ENCODE measurements at places on chromosomes 6 and 20.

DNA sequence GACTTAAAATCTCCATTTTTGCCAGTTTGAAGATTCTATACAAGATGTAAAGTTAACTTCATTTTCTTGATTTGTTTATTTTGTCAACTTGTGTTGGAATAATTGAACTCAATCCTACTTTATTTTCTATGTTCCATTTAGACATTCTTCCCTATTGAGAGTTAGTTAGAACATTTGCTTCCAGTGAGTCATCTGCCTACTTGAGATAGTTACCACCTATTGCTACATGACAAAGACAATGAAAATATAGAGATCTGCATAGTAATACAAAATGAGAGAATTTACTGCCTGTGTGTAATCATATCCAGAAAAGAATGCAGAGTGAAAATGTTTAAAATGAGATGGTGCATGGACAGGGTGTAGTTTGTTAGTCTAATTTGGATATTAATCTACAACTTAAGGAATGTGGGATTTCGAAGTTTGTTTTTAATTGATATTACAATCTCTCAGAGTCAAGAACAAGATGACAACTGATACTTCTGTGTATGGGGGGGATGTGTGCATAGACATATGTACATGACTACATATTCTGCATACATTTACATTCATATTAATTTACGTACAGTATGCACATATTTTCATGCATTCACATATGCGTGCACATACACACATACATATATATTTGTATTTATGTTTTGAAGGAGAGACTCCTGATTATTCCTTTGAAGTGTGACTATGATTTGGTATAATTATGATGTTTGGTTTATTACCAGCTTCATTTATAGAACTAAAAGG is 420.1 kb downstream of the NKAIN2 start:
- no peak for DNase-seq

GRCh38 chr6:76026101-76026500 is 46.4 kb downstream of the IMPG1 start:
- DNase-seq = no peak

DNA sequence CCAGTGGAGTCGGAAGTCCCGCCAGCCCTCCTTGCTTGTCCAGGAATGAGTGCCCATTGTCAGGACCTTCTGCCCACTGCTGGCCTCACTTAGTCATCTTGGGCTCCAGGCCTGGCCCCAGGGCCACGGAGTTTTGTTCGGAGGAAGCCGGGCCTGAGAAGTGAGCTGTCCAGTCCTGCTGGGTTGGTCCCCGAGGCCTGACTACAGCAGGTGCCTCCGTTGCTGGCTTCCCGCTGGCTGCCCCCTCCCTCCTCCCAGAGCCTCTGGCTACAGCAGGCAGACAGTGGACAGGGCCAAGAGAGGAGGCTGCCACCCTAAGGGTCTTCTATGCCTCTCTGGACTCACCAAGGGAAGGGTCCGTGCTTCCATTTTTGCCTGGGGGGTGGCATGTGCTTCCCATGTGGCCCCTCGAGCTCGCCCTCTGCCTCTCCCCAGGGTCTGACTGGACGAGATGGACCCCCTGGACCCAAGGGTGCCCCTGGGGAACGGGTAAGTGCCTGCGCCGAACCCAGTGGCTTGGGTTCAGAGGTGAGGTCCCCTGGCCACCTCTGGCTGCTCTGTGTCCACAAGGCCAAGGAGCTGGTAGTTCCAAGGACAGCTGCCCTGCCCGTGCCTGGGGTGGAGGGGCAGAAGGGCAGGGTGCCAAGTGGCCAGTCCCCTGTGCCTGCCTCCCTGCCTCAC is 2.8 kb downstream of the COL9A3 start:
- DNase-seq = no peak

DNA sequence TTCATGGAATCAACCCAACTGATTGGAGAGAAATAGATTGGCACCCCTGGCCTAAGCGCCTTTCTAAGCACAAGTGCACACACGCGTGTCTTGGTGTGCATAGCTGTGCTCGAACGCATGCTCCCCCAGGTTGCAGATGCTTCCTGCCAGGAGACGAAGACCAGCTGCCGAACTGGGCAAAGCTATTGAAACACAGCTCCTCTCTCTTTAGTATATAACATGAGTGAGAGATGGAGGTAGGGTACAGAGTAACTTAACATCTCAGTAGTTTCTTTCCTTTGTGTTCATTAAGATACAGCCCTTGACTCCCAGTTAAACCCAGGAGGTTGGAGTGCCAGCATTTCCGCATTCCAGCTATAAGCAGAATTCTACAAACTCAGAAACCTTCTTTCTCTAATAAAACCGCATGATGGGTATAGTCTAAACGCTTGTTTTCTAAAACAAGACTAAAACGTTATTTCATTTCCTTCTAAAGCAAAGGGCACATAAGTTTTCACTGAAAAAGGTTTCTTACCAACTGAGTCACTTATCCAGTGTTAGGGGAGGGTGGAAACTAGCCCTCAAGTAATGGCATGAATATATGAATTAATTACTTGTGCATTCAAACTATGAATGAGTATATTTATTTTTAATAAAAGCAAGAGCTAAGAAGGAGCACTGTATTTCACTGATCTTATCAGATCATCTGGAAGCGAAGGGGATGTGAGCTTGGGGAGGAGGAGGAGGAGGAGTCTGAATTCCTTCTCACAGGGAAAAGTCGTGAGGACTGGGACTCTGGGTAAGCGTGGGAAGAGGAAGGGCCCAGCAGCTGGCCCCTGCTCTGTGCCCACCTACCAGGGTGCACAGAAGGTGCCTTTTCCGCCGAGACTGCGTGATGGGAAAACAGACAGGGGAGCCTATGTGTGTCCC is 179.2 kb downstream of the TMEM242 start:
- no peak for DNase-seq

DNA sequence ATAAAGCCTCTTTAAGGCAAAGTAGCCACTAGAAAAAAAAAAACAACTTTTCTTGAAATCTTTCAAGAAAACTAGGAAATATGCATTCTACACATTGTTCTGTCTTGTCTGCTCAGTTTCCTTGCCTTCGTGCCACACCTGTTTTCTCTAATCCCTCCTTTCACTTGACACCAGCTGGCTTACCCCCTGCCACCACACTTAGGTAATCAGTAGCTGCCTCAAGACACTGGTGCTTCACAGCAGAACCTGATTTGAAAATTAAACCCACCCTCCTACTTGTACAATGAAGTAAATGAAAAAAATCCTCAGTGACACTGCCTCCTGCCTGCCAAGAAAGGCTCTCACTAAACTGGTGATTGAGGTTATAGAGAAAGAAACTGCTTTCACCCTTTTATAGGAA is 45.8 kb upstream of the SCML4 start:
- DNase-seq = no peak

DNA sequence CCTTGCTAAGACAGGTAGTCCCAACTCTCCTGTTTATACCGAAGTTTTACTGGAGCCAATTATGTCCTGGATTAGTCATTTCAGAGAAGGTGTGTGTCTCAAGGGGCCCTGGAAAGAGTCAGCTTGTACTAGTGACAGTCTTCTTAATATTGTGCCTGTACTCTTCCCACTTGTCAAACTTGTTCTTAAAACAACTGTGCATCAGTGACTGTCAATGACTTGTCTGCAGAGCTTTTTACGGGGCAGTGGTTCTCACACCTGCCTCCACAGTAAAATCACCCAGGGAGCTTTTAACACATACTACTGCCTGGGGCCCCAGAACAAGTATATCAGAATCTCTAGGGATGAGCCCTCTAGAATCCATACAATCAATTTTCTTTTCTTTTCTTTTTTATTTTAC is 28.4 kb upstream of the GLP1R start:
- no peak for DNase-seq

GRCh38 chr6:25727028-25727427 is 27.5 kb upstream of the SLC17A4 start:
- no peak for DNase-seq

DNA sequence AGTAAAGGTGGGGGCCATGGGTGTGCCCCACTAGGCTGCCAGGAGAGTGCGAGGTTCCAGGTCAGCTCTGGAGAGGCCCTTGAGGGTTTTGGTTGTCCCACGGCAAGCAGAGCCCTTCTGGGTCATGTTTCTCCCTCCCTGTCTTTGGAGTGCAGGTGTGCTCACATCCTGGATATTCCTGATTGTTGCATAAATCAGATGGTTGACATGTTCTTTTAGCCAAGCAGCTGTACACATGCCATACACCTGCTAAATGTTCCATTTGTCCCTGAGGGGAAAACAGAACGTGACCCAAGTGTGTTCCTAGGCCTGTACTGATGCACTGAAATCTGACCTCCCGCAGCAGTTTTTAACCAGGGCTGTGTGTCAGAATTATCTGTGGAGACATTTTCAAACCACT is 77.5 kb upstream of the BEND3 start:
- DNase-seq = no peak

GRCh38 chr6:28215425-28215824 is 9.7 kb upstream of the ZSCAN9 start:
- no peak for DNase-seq

DNA sequence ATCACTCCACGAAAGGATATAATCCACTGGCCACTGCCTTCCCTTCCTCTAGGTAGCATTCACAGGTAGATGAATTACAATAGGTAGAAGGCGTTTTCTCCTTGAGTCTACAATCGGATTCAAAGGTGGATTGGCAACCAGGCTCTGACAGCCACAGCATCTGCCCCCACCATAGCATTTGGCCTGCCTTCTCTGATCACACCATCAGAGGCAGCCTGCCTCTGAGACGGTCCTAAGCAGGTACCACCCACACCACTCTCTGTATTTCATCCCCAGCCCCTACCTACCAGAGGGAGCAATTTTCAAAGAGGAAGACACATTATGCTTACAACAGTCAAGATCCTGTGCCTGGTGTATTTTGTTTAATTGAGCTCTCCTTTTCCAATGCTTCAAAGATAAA is 210.5 kb upstream of the SPTLC3 start:
- DNase-seq = no peak

DNA sequence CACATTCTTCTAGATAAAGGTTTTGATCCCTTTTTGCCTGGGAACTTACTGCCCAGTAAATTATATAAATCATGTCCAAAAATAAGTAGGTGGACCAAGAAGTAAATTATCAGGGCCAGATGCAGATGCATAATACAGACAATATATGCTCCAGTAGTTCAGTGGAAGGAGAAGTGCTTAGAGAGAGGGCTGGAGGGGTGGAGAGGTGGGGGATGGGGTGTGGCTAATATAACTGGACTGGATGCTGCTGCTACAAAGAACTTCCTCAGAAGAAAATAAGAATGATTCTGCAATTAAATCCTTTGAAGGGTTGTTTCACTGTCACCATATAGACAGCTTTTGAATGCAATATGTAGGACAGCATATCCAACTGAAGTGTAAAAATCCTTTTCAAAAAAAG is 14.8 kb upstream of the TFAP2D start:
- no peak for DNase-seq

DNA sequence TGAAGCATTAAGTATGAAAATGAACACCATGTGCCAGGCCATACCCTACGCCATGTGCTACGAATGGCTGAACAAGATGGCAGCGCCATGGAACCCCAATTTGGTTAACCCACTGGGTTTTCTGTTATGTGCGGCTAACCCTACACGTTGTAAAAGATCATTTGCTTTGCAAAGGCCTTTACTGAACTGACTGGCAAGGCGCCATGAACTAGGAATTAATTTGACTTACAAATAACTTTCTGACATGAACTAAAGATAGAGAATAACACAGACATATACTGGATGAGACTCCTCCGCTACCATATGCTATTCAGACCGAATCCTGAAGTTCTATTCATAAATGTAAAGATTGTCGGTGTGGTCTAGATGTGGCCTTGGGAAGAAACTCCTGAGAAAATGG is 3.9 kb downstream of the CNKSR3 start:
- DNase-seq = no peak

GRCh38 chr6:86529635-86530034 is 407.7 kb upstream of the HTR1E start:
- no peak for DNase-seq

DNA sequence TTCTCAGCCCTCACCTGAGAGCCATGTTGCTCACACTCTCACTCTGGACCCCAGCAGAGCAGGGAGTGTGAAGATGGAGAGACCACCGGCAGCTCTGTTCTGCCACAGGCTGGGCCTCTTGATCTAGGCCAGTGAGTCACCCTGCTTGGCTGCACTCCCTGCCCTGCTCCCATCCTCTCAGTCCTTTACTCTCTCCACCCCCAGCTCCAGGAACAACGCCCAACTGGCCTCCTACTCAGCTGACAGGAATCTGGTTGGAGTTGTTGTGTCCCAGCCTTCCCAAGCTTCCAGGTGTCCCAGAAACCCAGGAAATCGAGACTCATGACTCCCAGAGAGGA is at the start of gene PSORS1C1:
TSS of gene PSORS1C1 (plus strand) at position 260 of the 338 bp plus-strand sequence. CDS start 14,833 bp downstream, outside the sequence.
- DNase-seq = no peak

DNA sequence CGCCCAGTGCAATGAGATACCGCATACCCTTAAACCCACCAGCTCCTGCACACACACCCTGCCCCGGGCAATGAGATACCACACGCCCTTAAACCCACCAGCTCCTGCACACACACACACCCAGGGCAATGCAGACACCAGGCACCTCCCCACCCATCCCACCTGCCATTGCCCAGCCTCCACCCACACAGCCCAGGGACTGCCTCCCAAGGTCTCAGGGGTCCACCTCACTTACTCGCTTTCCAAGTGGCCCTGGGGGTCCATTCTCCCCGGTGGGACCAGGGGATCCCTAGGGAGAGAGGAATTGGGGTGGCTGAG is 24.0 kb downstream of the COL11A2 start:
- DNase-seq = no peak

GRCh38 chr6:158905277-158905676 is 86.1 kb upstream of the EZR start:
- no peak for DNase-seq

GRCh38 chr6:82270881-82271635 is 23.5 kb upstream of the IBTK start:
- DNase-seq = no peak

DNA sequence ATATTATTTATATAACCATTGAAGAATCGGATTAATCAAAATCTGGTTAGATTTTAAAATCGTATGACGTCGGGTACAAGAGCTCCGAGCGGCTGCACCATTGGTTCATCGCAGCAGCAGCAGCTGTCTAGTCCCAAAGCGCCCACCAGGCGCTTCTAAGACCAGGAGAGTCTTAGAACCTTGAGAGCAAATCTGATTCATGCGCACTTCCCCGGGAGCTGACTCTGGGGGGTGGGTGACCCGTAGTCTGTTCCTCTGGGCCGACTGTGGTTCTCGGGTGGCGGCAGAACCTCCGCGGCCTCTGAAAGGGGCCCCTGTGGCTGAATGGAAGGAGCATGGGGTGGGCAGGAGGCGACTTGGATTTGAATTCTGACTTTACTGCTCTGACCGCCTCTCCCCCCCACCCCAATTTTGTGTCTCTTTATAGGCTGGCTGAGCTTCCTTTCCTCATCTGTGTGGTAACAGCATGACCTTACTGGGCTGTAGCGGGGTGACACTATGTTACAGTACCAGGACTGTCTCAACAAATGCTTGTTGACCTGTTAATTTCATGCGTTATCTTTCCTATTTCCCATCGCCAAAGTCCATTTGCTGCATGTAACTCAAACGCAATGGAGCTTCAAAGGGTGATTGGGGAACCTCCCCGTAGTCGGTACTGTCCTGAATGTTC is 119.7 kb downstream of the RTN4IP1 start:
- DNase-seq = no peak

- DNase-seq = no peak
Observed at GRCh38 chr6:91633374-91634111, 1046.7 kb upstream of the MAP3K7 start.

Measured in activated CD4-positive, alpha-beta T cell treated with anti-CD3 and anti-CD28 coated beads for 24 hours (primary cell).